ENCODE measurements at places on chromosomes 11 and 22.

DNA sequence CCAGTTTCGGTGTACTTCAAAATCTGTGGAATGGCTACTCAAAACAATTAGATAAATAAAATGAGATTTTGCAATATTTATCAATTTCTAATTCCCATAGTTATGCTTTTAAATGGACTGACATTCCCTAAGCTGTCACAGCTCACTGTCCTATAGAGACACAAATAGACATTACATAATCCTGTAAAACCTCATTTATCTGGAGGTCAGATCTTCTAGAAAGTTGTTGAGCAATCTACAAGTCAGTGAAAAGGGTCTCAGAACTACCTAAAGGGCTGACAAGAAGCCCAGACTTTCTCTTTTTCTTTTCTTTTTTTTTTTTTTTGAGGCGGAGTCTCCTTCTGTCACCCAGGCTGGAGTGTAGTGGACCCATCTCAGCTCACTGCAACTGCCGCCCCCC, 12.0 kb downstream of the ALG8 start:
- no peak for DNase-seq

GRCh38 chr11:6307876-6308275, 12.4 kb downstream of the CAVIN3 start:
- peak; percentile 34 for DNase-seq

DNA sequence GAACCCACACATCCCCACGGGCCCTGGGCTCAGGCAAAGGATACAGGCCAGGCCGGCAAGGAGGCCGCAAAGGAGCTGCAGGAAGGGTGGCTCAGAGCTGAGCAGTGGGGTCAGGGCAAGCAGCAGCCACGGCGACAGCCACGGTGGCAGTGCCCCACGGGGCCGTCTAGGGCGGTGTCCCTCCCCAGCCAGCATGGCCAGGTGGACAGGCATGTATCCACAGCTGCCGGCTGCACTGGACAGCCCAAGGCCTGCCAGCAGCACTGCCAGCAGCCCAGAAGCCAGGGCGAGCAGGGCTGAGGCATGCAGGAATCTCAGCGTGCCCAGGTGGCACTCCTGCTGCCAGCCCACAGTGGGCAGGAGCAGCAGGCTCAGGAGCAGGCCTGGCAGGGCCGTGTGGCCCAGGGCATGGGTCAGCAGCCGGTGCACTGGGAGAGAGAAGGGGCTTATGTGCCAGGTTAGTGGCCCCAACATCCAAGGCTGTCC, 3.9 kb downstream of the RHBDD3 start:
- DNase-seq, result no peak

DNA sequence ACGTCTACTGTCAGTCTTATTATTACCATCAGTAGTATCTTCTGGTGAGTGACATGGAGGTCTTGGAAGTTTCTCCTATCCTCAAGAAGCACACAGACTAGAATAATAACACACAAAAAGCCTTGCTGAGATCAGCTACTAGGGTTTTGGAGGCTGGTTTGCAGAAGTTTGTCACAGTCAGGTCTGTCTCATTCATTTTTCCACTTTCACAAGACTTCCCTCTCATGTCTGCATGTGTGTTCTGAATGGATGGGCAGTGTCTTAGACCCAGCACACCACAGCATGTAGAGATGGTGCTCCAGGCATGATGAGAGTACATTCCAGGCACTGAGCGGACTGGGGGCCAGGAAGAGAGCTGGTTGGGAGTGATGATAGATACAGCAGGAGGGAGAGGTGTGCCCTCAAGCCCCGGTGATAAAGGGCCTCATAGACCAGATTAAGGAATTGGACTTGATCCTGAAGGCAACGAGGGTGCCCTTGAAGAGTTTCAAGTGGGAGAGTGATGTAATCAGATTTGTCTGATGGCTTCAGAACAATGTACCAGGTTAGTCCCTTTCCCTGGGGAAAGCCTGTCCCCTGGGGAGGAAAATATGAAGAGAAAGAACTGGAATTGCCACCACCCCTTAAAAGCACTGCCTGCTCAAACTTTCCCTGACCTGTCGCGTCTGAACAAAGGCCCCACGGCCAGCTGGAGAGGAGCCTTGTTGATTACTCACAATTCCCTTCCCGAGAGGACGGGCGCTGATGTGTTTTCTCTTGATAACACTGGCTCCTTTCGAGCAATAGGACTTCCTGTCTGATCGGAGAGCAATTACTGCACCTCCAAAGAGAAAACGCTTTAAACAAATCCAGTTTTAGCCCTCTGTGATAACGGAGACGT, 45.1 kb upstream of the LMO2 start:
- peak; percentile 57 for DNase-seq

DNA sequence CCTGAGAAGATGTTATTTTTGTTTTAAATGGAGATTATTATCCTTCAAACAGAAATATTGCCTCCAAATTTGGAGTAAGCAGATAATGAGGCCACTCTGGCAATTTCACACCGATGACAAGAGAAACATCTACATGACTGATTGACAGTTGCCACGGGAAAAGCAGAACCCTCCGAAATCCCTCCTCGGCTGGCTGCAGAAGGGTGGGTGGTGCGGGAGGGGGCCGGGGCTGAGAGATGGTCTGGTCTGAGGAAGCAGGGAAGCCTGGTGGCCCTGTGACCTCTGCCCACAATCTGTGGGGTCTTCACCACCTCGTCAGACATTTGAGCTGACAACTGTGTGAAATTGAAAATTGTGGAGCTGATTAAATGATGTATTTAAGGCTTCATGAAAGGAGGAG, 503.2 kb downstream of the MN1 start:
- DNase-seq, result no peak

GRCh38 chr11:8291421-8292350, 28.0 kb upstream of the LMO1 start:
- no peak for DNase-seq

DNA sequence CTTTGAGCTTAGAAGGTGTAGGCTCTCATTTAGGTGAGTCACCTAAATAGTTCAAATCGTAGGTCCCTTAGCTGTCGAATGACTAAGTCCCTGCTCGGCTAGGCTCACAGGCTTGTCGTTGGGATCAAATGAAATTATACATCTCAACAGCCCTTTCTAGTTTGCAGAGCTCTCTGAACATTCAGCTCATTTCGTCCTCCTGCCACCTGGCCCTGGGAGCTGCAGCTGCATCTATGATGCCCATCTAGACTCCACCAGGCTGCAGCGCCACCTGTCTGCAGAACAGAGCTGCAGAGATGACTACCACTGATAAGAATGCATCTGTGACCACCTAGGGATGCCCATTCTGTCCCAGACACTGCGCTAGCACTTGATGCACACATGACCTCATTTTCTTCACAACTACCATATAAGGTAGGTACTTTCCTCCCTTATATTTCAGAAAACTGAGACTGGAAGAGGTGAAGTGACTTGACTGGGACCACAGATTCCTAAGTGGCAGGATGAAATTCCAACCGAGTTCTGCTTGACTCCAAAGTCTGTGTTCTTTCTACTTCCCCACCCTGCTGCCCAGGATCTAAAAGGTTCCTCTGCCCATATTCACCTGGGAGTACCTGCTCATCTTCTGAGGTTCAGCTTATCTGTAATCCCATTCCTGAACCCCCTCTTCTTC, 141.1 kb upstream of the NARS2 start:
- DNase-seq, result peak; percentile 75

- no peak for DNase-seq
These were observed 21.8 kb upstream of the UPK3A start for GRCh38 chr22:45262931-45263462.

- DNase-seq, result no peak
These were observed 74.8 kb downstream of the MICAL2 start for GRCh38 chr11:12185106-12185690.

- no peak for DNase-seq
These were observed 29.4 kb downstream of the SHISA8 start for GRCh38 chr22:41885516-41885915.

DNA sequence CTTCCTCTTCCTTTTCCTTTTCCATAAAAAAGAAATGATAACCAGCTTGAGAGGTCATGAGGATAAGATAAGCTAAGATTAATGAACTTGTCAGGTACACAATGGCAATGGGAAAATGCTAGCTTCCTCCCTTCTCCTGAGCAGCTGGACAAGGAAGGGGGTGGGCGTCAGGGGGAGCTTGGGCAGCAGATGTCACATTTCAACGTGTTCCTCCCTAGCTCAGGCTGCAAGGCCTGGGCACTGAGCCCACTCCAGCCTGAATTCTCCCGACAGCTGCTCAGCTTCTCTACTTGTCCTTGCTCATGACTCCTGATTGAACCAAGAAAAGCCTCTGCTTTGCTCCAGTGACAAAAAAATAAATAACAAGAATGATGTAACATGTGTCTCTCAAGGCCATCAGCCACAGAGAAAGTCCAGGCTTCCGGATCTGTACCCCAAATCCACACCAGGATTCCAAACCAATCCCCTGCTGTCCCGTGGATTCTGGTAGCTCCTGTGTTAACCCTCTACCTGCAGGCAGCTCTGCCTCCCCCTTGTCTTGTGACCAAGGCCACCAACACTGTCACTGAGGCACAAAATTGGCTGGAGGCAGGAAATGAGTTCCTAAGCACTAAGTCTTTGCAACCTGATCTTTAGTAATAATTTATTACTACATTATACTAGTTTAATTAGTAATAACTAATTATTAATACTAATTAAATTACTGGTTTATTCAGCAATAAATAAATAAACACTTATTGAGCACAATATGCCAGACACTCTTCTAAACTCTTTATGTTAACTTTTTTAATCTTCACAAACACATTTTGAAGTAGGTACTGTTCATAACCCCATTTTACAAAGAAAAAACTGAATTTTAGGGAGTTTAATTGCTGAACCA, 146.5 kb downstream of the CCDC34 start:
- DNase-seq, result peak; percentile 25

GRCh38 chr11:115545581-115546210, 41.5 kb upstream of the CADM1 start:
- no peak for DNase-seq

GRCh38 chr11:1763336-1763795, 361 bp downstream of the CTSD start:
- no peak for DNase-seq

DNA sequence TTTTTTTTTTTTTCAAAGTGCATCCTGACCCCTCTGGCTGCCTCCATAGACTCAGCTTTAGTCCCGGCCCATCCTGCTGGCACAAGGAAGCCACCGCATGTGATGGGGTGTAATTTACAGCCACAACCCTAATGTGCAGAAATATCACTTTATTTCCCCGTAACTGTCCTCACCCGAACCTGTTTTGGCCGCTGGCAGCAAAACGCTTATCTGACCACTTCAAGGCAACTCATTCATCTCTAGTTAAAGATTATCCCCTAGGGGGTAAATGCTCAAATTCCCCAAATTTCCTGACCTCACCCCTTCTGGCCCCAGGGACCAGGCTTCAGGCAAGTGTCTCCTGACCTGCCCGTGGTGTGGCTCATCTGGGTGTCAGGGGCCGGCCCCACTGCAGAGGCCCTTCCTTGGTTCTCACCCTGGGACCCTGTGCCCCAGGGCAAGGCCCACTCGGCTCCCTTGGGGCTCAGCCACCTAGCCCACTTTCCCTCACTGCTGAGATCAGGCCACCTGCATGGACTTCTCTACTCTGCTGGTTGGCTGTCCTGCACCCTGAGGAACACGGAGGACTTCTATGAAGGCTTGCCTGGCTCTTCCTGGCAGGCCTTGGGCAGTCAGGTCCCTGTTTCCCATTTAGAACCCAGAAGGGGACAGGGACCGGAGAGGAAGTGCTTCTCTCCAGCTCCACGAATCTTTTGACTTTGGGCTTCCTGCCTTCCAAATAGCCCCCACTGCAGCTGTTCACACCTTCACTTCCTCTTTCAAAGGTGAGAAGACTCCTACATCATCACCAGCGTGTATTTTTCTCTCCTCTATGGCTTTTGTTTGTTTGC, 53.3 kb downstream of the WNT11 start:
- no peak for DNase-seq

GRCh38 chr11:75874684-75875341, 59.8 kb downstream of the UVRAG start:
- DNase-seq, result no peak

DNA sequence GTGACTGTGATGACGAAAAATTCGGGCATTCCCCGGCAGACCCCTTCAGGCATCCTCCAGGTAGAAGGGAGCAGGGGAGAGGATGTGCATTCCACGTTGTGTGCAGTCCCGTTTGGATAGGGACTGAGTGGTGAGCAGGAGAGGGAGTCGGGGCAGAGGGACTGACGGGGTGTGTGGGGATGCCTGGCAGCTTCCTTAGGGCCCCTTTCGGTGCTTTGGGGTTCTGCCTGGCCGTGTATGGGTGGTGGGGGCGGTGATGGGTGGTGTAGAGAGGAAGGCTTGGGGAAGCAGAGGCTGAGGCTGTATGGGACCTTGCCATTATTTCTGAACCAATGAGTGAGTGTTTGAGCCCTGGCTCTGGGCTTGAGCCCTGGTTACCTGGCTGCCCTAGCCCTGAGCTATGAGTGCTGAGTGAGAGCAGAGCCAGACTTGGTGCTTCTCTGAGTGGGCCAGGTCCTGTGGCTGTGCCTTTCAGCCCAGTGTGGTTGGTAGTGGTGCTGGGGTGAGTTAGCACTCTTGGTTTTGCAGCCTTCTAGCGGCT, 914 bp downstream of the INPPL1 start:
- no peak for DNase-seq

DNA sequence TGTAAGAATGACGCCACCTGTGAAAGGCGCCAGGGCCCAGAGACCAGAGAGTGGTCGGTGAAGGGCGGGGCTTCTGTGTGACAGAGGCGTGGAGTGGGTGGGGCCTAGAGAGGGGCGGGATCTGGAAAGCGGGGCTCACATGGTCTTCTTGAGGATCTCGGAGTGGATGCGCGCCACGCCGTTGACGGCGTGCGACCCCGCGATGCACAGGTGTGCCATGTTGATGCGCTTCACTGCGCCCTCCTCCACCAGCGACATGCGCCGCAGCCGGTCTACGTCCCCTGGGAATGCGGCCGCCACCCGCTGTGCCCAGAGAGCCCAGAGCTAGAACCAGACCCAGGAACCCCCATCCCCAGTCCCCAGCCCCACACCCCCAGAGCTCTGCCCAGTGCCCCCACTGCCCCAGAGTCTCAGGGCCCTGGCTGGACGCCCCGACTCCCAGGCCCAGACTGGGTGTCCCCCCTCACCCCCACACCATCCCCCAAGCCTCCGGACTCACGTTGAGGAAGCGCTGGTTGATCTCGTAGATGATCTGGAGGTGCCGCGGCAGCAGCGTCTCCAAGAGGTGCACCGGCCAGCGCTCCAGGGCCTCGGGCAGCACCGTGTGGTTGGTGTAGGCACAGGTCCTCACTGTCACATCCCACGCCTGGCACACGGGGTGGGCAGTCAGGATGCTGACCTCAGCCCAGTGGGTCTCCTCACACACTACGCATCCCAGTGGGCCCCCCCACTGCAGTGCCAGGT, 6.2 kb downstream of the PYGM start:
- DNase-seq, result no peak

Measured in AG08395 (cell line).